DND-41 (cell line): ENCODE measurements at places on chromosomes 4 and X.

GRCh38 chr4:116016201-116016600 lies 902.8 kb upstream of the NDST4 start:
- no peak overlapping the region for H3K4me3 ChIP-seq
- H3K27ac ChIP-seq, result peak overlapping the region; percentile 60
- peaks cover 12% of the 10 kb centered on the region for H3K4me1 ChIP-seq
- DNase-seq, result peak; percentile 46
- H3K27me3 ChIP-seq, result no peaks in the 10 kb centered on the region

- no peak overlapping the region for H3K27ac ChIP-seq
- DNase-seq, result peak; percentile 41
- H3K27me3 ChIP-seq, result no peaks in the 10 kb centered on the region
- H3K4me3 ChIP-seq, result no peak overlapping the region
- 0 out of 2 replicates have a peak, but pooled peaks cover 8% of the 10 kb centered on the region for H3K36me3 ChIP-seq
Measured at GRCh38 chr4:244471-244870, 60.8 kb downstream of the ZNF732 start.

GRCh38 chrX:68511255-68511654 lies 12.4 kb downstream of the YIPF6 start:
- peak; percentile 30 for DNase-seq
- H3K36me3 ChIP-seq, result peaks cover 15% of the 10 kb centered on the region; the same call in 1 of the 2 replicates
- H3K27ac ChIP-seq, result no peak overlapping the region
- H3K27me3 ChIP-seq, result no peaks in the 10 kb centered on the region

- H3K4me3 ChIP-seq, result peak overlapping the region; percentile 24; the same call in 1 of the 2 replicates
- peak; percentile 18 for DNase-seq
- H3K4me1 ChIP-seq, result peaks cover 25% of the 10 kb centered on the region
Measured at GRCh38 chrX:10015723-10016518, 48.8 kb downstream of the CLDN34 start.

GRCh38 chr4:185238750-185239149 lies 29.4 kb downstream of the SNX25 start:
- H3K27me3 ChIP-seq, result peaks cover 7% of the 10 kb centered on the region
- no peak overlapping the region for H3K4me3 ChIP-seq
- no peak for DNase-seq

- H3K4me1 ChIP-seq, result no peaks in the 10 kb centered on the region
- no peaks in the 10 kb centered on the region for H3K27me3 ChIP-seq
- no peak for DNase-seq
- no peak overlapping the region for H3K4me3 ChIP-seq
Measured at GRCh38 chr4:56828784-56829535, 7.5 kb upstream of the SPINK2 start.

DNA sequence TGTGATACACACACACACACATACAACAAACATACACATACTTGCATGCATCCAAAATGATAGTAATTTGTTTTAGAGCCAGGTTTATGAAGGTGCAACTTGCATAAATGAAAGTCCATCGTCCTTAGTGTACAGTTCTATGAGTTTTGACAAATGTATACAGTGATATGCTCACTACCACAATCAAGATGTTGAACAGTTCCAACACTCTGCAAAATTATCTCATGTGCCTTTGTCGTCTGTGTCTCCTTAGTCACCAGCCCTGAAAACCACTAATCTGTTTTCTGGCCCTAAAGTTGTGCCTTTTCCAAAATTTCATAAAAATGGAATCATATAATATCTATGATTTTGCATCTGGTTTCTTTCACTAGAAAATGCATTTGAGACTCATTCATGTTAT lies 67.8 kb upstream of the ANXA3 start:
- no peak for DNase-seq
- H3K27me3 ChIP-seq, result no peaks in the 10 kb centered on the region
- no peak overlapping the region for H3K4me3 ChIP-seq
- H3K4me1 ChIP-seq, result no peaks in the 10 kb centered on the region
- no peaks in the 10 kb centered on the region for H3K36me3 ChIP-seq

DNA sequence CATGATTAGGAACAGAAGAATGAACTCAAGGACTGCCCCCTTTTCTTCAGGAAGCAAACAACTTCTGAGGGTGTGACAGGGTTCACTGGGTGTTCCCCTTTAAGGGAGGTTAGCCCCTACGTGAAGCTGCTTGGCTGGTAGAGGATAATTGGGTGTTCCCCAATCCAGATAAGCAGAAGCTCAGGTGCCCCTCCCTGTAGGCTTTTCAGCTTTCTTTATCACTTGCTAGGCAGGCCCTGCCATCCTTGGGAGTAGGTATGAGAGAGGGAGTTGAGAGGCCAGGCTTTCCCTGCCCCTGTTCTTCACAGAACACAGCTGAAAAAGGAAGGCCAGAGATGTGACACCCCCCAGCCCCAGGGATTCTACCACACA lies 44.2 kb downstream of the RTL9 start:
- no peaks in the 10 kb centered on the region for H3K4me1 ChIP-seq
- DNase-seq, result no peak
- H3K36me3 ChIP-seq, result no peaks in the 10 kb centered on the region

GRCh38 chrX:49312176-49312575 lies 8.7 kb downstream of the GAGE10 start:
- H3K4me3 ChIP-seq, result no peak overlapping the region
- H3K36me3 ChIP-seq, result no peaks in the 10 kb centered on the region
- H3K4me1 ChIP-seq, result peaks cover 20% of the 10 kb centered on the region

- no peak for DNase-seq
- no peak overlapping the region for H3K4me3 ChIP-seq
- no peaks in the 10 kb centered on the region for H3K36me3 ChIP-seq
Measured at GRCh38 chrX:112058255-112058654, 24.3 kb downstream of the TRPC5 start.

- no peaks in the 10 kb centered on the region for H3K36me3 ChIP-seq
- H3K4me3 ChIP-seq, result no peak overlapping the region
- no peaks in the 10 kb centered on the region for H3K27me3 ChIP-seq
- no peak for DNase-seq
- no peaks in the 10 kb centered on the region for H3K4me1 ChIP-seq
Measured at GRCh38 chr4:14524276-14524675, 478.0 kb upstream of the CPEB2 start.

- no peaks in the 10 kb centered on the region for H3K4me1 ChIP-seq
- H3K36me3 ChIP-seq, result no peaks in the 10 kb centered on the region
- no peak overlapping the region for H3K27ac ChIP-seq
- no peak for DNase-seq
Measured at GRCh38 chrX:139914421-139914820, 18.4 kb downstream of the ATP11C start.

- no peak overlapping the region for H3K4me3 ChIP-seq
- H3K4me1 ChIP-seq, result no peaks in the 10 kb centered on the region
- H3K27ac ChIP-seq, result no peak overlapping the region
- peaks cover 25% of the 10 kb centered on the region; the same call in 1 of the 2 replicates for H3K36me3 ChIP-seq
Measured at GRCh38 chr4:176824645-176825366, 32.1 kb upstream of the VEGFC start.

DNA sequence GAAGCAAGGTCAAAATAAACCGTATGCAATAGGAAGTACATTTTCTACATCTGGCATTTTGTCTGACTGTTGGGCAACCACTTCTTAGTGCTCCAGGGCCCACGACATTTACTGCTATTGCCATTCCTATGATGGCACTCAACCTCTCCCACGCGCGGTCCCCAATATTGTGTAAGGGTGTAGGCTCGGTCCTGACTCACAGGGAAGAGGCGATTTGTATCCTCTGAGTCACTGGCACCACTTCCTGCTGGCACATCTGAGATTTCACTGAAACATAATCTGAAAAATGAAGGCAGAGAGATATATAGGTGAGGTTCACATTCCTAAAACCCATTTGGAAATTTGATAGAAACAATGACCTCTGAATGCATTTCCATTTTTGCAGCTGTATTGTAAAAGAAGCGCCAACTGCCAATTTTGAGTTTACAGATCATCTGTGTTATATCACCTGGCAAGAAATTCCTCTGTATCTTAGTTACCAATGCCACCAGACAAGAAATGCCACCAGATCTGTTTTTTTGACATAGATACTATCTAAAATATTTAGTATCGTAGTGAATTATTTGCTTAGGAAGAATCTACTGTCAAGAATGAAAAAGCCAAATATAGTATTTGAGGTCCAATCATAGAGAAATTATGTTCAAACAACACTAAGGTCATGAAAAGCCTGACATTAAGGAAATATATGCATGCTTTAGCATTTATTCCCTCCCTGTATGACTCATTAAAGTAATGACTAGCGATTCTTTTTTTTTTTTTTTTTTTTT lies 9.8 kb downstream of the EREG start:
- H3K4me1 ChIP-seq, result no peaks in the 10 kb centered on the region
- no peaks in the 10 kb centered on the region for H3K27me3 ChIP-seq
- H3K27ac ChIP-seq, result no peak overlapping the region

DNA sequence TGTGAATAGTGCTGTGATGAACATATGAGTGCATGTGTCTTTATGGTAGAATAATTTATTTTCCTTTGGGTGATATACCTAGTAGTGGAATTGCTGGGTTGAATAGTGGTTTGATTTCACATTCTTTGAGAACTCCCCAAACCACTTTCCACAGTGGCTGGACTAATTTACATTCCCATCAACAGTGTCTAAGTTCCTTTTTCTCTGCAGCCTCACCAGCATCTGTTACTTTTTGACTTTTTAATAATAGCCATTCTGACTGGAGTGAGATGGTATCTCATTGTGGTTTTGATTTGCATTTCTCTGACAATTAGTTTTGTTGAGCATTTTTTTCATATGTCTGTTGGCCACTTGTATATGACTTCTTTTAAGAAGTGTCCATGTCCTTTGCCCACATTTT lies 29.1 kb downstream of the JADE3 start:
- no peaks in the 10 kb centered on the region for H3K4me1 ChIP-seq
- no peaks in the 10 kb centered on the region for H3K36me3 ChIP-seq
- H3K4me3 ChIP-seq, result no peak overlapping the region
- no peaks in the 10 kb centered on the region for H3K27me3 ChIP-seq

- no peaks in the 10 kb centered on the region for H3K4me1 ChIP-seq
- H3K4me3 ChIP-seq, result no peak overlapping the region
- no peaks in the 10 kb centered on the region for H3K27me3 ChIP-seq
- no peak overlapping the region for H3K27ac ChIP-seq
Measured at GRCh38 chr4:74578329-74578728, 133.4 kb downstream of the AREG start.

- no peaks in the 10 kb centered on the region for H3K4me1 ChIP-seq
- H3K36me3 ChIP-seq, result peaks cover 59% of the 10 kb centered on the region
- H3K4me3 ChIP-seq, result no peak overlapping the region
Measured at GRCh38 chr4:2891294-2891693, 47.6 kb downstream of the ADD1 start.
